Activated naive CD4-positive, alpha-beta T cell treated with anti-CD3 and anti-CD28 coated beads, Interleukin-2, amount 50 U/mL, for 72 hours (primary cell): ENCODE measurements at places on chromosomes 2 and 18.

DNA sequence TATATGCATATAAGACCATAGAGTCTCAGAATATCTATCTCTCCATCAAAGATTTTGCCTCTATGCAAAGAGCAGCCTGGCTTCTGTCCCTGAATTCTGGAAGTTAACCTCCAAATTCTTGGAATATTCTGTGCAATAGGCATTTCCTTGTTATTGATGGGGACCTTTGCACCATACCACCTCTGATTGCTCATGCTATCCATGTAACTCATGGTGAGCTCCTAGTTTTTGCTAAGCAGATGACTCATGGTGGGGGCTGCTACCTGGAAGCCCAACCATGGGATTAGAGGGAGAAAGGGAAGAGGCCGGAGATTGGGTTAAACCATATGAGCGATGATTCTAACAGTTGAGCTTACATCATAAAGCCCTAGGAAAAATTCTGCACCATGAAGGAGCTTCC, 310.2 kb upstream of the FIGN start:
- no peak for DNase-seq

DNA sequence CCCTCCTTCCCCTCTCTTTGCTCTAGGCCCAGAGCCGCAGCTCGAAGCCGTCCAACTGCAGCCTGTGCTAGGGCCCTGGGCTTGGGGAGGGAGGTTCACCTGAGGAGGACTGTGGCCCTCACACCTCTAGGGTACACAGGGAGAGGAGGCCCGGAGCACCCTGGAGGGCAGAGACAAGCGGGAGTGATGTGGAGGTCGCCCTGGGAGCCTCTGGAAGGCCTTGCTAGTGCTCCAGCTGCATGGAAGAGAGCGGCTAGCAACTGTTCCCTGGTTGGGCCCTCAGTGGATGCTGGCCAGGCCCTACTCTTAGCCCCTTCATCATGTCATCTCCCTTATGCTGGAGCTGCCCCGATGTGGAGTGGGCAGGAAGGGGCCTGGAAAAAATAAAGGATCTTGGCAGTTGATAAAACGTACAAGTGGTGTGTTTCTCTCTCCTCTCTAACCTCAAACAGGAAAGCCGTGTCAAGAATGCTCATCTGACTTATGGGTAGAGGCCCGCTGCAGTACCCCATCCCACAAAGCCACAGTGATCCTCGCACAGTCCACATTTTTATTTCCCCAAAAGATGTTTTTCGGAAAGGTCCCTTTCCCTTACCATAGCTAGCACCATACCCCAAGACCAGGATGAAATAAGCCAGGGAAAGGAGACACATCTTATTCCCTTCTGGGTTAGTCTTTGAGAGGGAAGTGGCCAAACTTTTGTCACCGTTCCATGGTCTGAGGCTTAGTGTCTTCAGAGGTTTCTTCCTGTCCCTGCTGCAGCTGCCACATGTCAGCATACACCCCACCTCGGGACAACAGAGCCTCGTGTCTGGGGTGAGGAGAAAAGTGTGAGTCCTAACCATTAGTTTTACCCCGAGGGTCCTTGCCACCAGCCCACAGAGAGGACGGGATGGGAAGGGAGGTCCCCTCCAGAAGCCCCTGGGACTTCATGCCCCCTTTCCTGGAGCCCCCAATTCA, 2.9 kb downstream of the ZFAND2B start:
- DNase-seq = no peak

DNA sequence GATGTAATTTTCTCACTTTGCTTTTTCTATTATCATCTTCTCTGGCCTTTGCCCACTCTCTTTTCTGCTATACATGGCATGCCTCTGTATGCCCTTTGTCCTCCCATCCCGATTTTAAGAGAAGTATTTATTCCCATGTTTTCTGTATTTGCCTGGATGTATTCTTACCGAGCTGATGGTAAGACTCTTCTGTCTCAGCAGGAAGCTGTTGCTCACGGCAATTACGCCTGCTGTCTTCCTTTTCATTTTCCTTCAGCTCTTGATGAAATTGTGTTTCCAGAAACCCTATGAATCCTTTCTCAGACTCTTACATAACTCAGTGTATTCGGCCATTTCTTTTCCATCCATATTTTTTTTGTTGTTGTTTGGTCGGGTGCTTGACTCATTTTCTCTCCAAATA, 121.6 kb downstream of the SP3 start:
- DNase-seq = no peak

DNA sequence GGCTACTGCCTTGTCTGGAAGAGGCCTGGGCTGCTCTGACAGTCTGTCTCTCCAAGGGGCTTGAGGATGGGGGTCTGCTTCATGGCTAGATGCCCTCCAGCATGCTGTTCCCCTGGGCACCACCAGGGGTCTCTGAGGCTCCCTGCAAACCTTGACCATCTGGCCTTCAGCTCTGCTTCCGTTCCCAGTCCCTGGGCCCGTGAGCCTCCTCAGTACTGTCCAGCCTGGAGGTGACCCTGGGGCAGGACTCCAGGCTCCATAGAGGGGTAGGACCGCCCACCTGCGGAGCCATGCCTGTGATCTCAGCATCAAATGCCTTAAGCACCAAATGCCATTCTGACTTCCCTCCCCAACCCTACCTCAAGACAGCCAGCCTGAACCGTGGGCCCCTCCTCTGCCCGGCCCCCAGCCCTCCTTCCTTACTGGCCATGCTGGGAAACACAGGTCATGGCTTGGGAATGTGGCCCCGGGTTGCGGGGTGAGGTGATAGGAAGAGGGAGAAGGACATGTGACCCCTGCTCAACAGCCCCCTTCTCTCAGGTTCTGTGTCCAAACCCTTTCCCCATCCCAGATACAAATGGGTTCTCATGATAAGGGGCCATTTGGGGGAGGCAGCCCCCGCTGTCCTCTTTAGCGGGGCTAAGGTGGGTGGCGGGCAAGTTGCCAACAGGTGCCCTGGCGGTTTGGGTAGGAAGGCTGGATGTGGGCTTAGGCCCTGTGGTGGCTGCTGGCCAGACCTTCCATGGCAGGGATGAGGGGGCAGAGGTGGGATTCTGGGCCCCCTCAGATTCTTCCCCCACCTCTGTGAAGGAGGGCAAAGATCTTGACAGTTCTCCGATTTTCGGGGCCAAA, 25.0 kb downstream of the SPEG start:
- peak; percentile 61 for DNase-seq

DNA sequence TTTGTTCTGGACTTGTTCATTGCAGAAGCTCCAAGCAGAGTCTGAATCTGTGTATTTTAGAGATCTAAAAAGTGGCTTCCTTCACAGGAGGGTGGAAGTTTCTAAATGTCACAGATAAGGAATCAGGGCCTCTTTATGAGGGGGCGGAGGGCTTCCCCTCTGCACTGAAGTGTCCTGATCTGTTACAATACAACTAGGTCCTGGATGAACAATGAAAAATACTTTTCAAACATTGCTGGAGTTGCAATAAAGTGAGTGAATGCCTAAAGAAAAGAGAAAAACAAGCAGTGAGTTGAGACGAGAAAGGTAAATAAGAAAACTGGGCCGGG, 179.3 kb upstream of the HDAC4 start:
- DNase-seq = no peak

DNA sequence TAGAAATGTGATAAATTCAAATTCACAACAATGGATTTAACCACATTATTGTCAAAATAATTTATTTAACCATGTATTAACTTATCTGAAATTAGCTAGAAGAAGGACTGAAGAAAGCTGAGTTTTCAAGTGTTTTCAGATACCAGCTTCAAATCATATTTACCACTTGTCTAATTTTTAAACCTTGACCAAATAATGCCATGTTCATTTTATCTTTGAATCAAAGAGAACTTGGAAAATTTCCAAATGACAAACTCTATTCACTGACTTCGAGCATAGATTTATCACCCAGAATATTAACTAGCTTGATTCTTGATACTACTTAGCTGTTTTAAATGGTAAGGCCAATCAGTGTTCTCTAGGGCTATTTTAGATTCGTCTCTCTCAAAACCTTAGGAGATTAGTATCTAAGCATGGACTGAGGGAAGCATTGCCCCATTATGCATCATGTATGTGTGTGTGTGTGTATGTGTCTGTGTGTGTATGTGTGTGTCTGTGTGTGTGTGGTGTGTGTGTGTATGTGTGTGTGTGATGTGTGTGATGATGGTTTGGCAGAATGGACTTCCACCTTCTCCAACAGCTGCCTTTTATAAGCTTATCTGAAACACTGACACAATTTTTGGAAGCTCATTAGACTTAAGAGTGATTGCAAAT, 667.5 kb upstream of the FANCL start:
- no peak for DNase-seq

DNA sequence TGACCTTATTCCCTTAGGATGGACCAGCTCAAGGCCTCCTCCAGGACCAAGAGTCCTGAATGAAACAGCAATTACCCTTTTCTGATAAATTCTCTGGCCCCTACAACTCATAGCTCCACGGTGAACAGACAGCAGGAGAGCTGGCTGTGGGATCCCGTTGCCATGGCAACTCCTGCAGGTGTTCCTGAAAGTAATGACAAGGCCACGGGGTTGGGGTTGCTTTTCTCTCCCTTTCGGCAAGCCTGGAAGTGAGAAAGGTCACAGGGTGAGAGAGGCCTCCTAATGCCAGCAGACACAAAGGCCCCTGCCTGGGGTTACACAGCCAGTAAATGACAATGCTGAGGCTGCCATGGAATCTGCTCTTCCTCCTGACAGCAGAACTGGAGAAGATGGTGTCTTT, 403.0 kb downstream of the NBAS start:
- DNase-seq = no peak

DNA sequence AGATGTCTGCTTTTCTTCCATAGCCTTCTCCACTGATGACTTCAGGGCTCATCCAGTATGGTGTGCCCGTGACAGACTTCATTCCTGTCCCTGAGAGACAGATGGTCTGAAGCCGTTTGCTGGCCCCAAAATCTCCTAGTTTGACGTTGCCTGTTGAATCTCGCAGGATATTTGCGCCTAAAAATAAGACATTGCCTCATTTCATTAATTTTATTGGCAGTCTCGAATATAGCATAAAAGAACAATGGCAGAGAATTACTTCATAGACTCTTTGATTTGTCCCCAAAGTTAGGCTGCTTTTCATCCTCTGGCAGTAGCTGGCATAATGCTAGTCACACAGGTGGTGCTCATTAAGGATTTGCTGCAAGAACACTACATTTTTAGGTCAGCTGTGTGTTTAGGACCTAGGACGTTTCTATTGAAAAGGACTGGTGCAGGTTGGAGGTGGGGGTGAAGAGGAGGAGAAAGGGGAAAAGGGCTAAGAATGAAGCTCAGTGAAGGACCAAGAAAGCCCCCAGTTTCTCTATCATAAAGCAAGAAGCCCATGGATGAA, 14.7 kb upstream of the ERCC3 start:
- no peak for DNase-seq

DNA sequence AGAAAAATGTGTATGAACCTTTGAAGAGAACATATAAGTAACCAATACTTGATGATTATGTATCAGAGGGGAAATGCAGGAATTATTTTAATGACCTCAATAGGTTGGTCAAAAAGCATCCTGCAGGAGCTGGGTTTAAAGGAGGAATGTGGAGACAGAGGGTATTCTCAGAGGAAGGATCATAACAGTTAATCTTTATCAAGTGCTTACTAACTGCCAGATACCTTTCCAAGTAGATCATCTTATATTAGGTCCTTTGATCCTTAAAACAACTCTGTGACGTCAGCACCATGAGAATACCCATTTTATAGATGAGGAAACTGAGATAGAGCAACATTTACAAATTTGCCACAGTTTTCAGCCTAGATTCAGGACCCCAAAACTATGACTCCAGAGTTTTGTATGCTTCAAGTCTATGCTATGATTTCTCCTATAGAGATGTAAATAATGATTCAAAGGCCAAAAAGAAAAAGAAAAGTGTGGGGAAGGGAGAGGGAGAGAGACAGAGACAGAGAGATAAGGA, 3.0 kb downstream of the RFTN2 start:
- DNase-seq = no peak

GRCh38 chr2:158773121-158773520, 22.0 kb upstream of the DAPL1 start:
- no peak for DNase-seq

DNA sequence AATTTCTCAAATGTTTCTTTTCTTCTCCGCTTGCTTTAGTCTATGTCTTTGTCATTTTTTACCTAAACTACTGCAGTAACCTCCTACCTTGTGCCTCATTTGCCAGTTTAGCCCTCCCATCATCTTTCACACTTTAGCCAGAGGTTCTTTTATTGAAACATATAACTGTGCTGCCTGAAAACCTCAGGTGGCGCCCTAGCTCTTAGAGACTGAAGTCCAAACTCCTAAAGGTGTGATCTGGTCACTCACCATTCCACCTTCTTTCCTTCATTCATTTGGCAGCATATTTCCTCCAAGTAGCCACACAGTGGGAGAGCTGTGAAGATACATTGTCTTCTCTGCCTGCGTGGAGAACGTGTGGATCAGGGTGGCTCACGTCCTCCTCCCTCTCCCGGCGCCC, 98.2 kb upstream of the MAPRE2 start:
- DNase-seq = no peak

GRCh38 chr2:204611017-204611631, 65.8 kb downstream of the PARD3B start:
- DNase-seq = no peak

DNA sequence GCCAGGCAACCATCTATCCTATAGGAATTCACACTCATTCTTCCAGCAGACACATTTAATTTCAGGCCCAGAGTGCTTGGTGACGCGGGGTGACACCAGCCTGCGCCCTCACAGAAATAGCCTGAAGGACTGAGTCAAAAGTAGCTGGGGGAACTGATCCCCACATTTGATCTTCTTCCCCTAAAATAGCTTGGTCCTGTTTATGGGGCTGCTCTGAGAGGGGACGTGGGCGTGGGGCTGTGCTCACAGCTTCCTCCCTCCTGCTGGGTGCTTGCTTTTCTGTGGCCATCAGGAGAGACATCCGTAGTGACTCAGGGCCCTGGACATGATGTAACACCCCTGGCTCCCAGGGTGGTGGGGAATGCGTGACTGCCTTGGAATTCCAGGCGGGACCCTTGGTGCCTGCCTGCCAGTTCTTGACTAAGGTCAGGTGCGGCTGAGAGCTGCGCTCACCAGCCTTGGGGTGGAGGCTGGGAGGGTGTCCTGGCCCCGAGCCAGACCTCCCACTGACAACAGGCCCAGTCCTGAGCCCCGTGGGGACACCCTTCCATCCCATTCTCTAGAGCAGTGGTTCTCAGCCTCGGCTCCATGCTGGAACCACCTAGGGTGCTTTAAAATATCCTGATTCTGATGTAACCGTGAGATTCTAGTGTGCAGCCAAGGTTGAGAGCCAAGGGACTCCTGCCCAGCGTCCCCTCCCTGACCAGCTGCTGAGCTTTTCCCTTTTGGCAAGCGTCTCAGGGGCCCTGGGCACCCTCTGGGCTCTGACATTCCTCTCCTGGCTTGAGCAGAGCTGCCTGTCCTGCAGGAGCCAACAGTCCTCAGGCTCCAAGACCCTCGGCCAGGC, 47.4 kb upstream of the SMAD7 start:
- DNase-seq = no peak

- no peak for DNase-seq
Measured at GRCh38 chr2:195898505-195899191, 170.0 kb downstream of the DNAH7 start.

DNA sequence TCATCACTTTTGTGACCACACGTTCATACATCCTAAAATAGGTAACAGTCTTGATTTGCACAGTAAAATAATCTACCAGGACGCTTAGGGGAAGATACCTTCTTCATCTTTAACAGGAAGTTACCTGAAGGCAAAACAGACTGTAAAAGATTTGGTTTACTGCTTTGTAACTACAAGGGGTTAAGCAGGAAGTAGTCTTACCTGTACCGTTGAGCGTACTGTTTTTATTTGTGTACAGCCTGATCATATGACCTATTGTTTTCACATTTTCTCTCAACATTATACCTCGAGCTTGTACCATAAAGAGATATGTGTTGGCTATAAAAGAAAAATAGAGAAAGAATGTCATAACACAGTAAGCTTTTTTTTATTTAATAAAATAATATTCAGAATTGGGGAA, 18.3 kb downstream of the B4GALT6 start:
- no peak for DNase-seq
